ENCODE measurements at places on chromosomes 3 and 15. TPM values are rescaled to one million over a fixed set of nuclear protein-coding genes. Genes with fewer than 3 reads are reported as not detected.

Gene ZCWPW2
- 0.78 TPM for total RNA-seq

Gene C3orf20
- not detected for total RNA-seq

Gene KLF15
- 3.4 TPM for total RNA-seq

Gene ANKRD63
- not detected for total RNA-seq

Gene SNX22
- under 0.01 TPM for total RNA-seq

Gene CD200R1
- total RNA-seq: 0.07 TPM

Gene POPDC2
- 0.34 TPM for total RNA-seq

Gene SNX4
- total RNA-seq: 22.0 TPM

Gene SV2B
- total RNA-seq: 0.50 TPM

Gene BNC1
- total RNA-seq: 61.2 TPM

Gene AGTR1
- total RNA-seq: not detected

Gene FSIP1
- 38.4 TPM for total RNA-seq

Gene CD80
- total RNA-seq: not detected

Gene TOP2B
- 47.8 TPM for total RNA-seq

Gene ROPN1
- total RNA-seq: not detected

Gene LTK
- under 0.01 TPM for total RNA-seq

Gene SKOR1
- under 0.01 TPM for total RNA-seq

Gene TM4SF1
- 121 TPM for total RNA-seq

Gene RBP2
- total RNA-seq: not detected

Gene SAMD7
- not detected for total RNA-seq

Gene IL20RB
- total RNA-seq: 183 TPM

Gene CPLX3
- not detected for total RNA-seq

Gene TAGLN3
- 0.93 TPM for total RNA-seq

Gene SCN11A
- under 0.01 TPM for total RNA-seq

Gene TRIM42
- not detected for total RNA-seq

Gene UNC13C
- total RNA-seq: under 0.01 TPM

Gene PLSCR4
- total RNA-seq: 1.9 TPM

Gene USP4
- 40.5 TPM for total RNA-seq

All from nasal cavity respiratory epithelium epithelial cell of viscerocranial mucosa (primary cell).